Stimulated activated CD4-positive, alpha-beta T cell treated with anti-CD3 and anti-CD28 coated beads, Interleukin-12 subunit alpha, Interleukin-12 subunit beta, amount 100 ng/mL, for 4 hours (primary cell): ENCODE measurements at places on chromosomes 5 and 9.

DNA sequence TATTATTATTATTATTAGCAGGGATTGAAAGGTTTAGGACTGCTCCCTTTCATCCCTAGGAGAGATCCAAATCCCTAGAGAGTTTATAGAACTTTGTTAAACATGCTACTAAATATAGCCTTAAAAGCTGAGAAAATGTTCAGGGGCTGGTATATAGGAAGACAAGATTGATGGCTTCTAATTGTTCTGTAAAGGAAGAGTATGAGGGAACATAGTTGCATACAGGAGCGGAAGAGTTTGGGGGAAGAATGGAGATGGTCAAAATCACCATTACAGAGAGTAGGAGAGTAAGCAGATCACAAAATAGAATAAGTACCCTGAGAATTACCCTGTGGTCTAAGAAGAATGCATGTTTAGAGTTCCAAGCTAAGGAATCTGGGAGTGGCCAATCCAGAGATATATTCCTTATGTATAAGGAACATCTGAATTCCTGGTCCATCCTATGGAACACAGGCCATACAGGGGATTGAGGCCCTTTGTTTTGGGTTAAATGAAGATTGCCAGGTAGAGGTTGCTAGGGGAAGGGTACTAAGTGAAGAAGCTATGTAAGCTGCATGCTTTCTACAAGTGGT lies 158.0 kb upstream of the APC start:
- DNase-seq: no peak

GRCh38 chr9:92633614-92634278 lies 36.2 kb downstream of the IPPK start:
- DNase-seq: no peak

GRCh38 chr9:91847581-91848091 lies 102.4 kb downstream of the ROR2 start:
- no peak for DNase-seq

GRCh38 chr5:157575381-157576020 lies at the start of gene ADAM19:
TSS of gene ADAM19 (minus strand) at chr5:157575775. CDS start at chr5:157575696, 79 bp downstream.
- DNase-seq: peak; percentile 62

DNA sequence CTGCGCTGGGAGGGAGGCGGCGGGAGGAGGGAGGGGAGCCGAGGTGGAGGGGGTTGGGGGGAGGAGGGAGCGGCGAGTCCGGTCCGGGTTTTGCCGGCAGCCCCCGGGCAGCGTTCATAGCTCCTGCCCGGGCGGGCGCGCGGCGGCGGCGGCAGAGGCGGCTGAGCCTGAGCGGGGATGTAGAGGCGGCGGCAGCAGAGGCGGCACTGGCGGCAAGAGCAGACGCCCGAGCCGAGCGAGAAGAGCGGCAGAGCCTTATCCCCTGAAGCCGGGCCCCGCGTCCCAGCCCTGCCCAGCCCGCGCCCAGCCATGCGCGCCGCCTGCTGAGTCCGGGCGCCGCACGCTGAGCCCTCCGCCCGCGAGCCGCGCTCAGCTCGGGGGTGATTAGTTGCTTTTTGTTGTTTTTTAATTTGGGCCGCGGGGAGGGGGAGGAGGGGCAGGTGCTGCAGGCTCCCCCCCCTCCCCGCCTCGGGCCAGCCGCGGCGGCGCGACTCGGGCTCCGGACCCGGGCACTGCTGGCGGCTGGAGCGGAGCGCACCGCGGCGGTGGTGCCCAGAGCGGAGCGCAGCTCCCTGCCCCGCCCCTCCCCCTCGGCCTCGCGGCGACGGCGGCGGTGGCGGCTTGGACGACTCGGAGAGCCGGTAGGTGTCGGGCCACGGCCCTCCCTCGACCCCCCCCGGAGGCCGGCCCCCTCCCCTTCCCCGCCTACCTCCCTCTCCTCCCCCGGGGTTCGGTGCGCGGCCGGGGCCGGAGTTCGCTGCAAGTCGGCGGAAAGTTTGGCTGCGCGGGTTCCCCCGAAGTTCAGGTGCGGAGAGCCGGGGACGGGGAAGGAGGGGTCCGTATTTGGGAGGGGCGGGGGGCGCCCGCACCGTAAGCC lies at the start of gene CXXC5:
Gene CXXC5 (plus strand): TSS at position 145 of the 877 bp plus-strand sequence. CDS start 32,175 bp downstream, outside the sequence.
- DNase-seq: peak; percentile 52

DNA sequence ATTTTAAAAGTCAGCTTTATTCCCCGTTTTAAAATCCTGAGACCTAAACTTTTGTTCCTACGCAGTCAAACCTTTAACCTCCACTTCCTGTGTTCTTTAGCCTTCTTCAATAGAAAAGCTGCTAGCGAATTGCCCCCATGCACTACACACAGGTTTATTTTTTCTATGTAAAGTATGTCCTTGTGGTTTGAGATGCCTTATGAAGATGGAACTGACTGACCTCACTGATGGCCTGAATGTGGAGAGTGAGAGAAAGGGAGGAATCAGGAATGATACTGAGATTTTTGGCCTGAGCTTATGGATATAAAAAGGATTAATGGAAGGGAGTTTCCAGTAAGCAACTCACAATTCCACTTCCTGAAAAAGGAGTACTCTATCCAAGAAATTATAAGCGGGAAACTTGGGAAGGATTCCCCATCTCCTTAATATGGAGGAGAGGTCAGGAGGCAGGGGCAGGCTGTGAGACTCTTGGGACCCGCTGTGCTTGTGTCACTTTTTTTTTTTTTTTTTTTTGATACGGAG lies 89.5 kb downstream of the UGCG start:
- DNase-seq: no peak

- DNase-seq: peak; percentile 75
These were observed 74.6 kb upstream of the CPLX2 start for GRCh38 chr5:175796536-175797499.

GRCh38 chr5:38926121-38926520 lies 80.3 kb downstream of the OSMR start:
- no peak for DNase-seq

DNA sequence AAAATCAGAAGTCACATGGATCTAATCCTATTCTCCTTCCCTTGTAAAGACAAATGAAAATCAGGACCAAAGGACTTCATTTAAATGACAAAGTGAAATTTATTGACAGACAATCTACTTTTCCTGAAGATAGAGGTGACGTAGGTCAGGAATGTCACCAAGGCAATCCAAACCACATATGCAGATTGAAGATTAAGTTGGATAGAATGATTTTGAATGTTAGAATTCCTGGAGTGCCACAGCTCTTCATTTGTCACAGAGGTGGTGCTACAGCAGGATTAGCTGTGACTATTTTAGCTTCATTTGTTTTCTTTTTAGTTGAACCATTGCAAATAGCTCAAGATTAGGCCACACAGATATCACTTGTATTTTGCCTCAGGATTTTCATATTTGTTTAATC lies 736.0 kb upstream of the ARRDC3 start:
- no peak for DNase-seq

DNA sequence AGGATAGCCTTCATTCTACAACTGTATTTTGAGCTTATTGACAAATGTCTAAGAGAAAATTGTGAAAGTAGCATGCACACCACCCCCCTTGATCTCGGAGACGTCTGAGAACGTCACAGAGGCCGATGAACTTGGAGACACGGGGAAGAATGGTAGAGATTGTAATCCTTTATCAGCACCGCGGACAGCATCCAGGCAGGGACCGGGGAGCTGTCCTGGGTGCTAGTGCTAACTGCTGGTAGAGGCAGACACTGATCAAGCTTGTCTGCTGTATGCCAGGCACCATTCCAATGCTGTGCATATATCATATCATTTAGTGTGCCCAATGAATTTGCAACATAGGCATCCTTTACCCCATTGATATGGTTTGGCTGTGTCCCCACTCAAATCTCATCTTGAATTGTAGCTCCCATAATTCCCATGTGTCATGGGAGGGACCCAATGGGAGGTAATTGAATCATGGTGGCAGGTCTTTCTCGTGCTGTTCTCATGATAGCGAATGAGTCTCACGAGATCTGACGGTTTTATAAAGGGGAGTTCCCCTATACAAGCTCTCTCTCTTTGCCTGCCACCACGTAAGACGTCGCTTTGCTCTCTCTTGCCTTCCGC lies 98.8 kb downstream of the LHX2 start:
- DNase-seq: peak; percentile 19

DNA sequence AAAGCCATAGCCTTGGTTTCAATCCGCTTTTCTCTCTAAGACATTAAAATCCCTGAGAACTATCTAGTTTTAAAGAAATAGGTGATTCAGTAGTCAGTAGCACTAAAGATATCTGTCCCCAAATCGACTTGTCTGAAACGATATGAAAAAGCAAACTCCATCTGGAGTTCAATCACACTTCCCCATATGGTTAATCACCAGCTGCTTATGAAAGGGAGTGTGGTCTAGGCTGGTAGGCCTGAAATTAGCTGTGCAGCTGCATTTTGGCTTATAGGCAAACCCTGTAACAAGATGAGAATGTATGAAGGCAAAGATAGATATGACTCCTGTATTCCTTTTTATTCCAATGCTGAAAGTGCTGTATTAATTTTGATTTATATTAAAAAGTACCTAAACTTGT lies 65.9 kb downstream of the DMRTA1 start:
- no peak for DNase-seq

DNA sequence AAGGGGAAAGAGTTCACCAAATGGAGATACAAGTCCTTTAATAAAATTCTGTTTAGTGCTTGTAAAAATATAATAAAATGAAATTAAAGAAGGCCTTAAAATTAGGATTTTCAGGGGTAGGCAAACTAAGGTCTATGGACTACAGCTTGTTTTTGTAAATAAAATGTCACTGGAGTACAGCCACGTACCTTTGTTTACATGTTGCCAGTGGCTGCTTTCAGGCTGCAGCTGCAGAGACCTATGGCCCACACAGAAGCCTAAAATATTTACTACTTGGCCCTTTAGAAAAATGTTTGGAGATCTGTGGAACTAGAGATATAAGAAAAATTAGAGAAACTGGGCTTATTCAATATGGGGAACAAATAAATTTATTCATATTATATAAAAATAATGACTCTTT lies 122.8 kb downstream of the RPS23 start:
- DNase-seq: no peak

DNA sequence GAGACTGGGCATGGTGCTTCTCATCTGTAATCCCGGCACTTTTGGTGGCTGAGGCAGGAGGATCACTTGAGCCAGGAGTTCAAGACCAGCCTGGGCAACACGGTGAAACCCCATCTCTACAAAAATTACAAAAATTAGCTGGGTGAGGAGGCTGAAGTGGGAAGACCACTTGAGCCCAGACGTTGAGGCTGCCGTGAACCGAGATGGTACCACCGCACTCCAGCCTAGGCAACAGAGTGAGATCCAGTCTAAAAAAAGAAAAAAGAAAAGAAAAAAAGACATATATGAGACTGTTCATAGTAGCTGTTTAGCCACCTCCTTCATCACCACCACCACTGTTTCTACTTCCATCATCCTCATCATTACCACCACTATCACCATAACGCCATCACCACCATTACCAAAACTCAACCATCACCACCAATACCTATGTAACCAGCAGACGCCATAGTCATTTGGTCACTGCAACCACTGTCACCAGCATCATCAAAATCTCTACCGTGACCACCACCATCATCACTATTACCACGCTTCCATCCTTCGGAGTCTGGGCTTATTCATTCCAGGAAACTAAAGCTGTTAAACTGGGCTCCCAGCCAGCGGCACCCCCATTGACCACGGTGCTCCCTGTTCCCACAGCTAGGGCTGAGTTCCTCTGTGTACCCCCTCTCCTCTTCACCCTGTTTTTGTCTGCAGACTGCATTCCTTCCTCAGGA lies 8.4 kb upstream of the KIF12 start:
- no peak for DNase-seq

- DNase-seq: no peak
These were observed 125.3 kb downstream of the ST8SIA4 start for GRCh38 chr5:100777680-100778300.

DNA sequence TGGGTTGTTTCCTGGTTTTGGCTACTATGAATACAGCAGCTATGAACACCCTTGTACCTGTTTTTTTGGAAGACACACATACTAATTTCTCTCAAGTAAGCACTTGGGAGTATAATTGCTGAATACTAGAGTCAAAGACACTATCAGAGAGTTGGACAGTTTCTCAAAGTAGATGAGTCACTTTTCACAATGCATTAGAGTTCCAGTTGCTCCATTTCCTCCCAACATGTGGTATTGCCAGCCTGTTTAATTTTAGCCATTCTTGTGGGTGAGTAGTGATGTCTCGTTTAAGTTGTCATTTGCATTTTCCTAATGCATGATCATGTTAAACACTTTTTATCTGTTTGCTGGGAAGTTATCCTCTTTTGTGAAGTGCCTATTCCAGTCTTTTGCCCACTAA lies 81.6 kb upstream of the GDNF start:
- no peak for DNase-seq

GRCh38 chr9:121483049-121483448 lies 16.6 kb downstream of the GGTA1 start:
- DNase-seq: no peak

DNA sequence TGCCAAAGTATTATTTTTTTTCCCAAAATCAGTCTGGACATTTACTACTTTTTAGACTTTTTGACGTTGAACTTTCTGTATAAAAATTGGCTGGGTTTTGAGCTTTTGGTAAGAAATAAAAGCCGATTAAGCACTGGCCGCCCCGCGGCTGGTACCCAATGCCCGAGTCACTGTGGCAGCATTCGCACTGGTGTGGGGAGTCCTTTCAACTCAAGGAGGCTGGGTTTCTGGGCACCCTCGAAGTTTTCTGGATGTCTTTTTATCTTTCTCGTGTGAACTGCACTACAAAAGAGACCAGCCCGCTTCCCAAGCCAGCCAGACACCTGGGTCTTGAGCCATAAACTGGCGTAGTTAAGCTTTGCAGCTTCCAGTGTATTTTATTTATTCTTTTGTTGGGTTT lies 72.0 kb upstream of the OTULINL start:
- no peak for DNase-seq
